Diencephalon (tissue), 1 donor: ENCODE measurements at places on chromosomes 12 and 14. TPM values are rescaled to one million over a fixed set of nuclear protein-coding genes. Genes with fewer than 3 reads are reported as not detected.

Gene CAPS2
- 19.1 TPM for total RNA-seq

Gene AMN
- 0.23 TPM for total RNA-seq

Gene SMIM41
- total RNA-seq: not detected

Gene PAH
- 0.69 TPM for total RNA-seq

Gene PLEKHD1
- 0.23 TPM for total RNA-seq

Gene KRT80
- not detected for total RNA-seq
